ENCODE measurements at places on chromosomes 6 and 20.

DNA sequence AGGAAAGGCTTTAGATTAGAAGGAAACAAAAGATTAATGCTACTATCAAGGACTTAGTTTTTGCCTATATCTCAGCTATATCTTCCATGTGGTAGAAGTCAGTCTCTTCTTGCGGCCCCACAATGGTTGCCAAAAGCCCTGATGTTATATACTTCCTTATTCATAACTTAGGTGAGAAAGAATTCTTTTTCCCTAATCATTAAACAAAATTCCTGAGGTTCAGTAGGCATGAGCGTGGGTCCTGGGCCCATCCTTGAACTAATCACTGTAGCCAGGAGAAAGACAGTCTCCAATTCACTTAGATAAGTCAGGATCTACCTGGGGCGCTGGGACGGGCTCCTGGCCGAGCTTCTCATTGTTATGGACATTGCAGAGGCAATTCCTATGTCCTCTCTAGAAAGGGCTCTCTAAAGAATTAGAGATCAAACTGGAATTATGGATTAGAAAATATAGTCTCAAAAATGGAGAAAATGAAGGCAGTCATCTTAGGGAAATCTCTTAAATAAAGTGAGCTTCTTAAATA lies 134.3 kb downstream of the KIF6 start:
- no peak for DNase-seq

DNA sequence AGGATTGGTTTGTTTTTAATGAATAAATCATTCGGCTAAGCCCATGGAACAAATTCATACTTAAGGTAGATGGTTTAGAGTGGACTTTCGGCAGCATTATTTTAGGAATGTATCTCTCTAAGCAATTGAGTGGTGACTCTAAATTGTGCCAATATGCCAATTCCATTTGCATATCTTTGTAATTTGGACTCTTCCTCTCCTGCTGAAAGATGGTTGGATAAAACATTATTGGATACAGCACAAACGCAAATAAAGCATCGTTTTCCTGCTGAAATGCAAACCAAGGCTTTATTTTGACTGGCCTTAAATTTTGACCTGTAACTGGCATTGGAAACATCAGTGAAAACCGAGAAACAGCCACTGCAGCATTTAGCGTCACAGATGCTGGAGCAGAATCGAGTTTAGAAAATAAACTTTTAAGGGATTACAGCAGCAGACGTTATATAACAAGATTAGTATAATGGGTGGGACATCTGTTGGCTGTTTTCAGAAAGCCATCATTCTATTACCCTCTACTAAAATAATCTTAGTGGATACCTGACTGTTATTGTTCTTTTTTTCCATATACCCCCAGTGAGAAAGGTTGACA lies 726.0 kb downstream of the KIF16B start:
- no peak for DNase-seq

- no peak for DNase-seq
Observed at GRCh38 chr6:136696783-136697364, 95.4 kb downstream of the MAP3K5 start.

GRCh38 chr6:95660544-95660943 lies 83.2 kb downstream of the MANEA start:
- DNase-seq = no peak

DNA sequence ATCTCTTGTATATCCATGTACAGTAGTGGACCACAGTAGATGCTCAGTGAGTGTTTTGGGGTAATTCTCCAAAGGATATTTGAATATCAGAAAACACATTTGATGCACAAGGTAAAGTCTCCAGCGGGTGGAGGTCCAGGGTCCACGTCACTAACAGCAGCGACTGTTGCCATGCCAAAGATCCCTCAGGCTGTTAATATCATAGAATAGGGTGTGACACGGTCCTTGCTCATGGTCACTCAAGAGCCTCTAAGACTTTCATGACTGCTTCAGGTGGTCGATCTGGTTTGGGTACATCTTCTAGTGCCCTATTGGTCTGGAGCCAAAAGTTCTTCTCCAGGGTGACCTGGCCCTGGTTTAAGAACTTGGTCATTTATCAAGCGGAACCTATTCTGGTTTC lies 90.8 kb downstream of the OLIG3 start:
- DNase-seq = no peak

GRCh38 chr20:17107127-17107526 lies 119.7 kb upstream of the PCSK2 start:
- no peak for DNase-seq

- DNase-seq = no peak
Observed at GRCh38 chr6:143248359-143248758, 187.7 kb downstream of the AIG1 start.

GRCh38 chr6:105740946-105741645 lies 338.2 kb upstream of the PREP start:
- DNase-seq = no peak

DNA sequence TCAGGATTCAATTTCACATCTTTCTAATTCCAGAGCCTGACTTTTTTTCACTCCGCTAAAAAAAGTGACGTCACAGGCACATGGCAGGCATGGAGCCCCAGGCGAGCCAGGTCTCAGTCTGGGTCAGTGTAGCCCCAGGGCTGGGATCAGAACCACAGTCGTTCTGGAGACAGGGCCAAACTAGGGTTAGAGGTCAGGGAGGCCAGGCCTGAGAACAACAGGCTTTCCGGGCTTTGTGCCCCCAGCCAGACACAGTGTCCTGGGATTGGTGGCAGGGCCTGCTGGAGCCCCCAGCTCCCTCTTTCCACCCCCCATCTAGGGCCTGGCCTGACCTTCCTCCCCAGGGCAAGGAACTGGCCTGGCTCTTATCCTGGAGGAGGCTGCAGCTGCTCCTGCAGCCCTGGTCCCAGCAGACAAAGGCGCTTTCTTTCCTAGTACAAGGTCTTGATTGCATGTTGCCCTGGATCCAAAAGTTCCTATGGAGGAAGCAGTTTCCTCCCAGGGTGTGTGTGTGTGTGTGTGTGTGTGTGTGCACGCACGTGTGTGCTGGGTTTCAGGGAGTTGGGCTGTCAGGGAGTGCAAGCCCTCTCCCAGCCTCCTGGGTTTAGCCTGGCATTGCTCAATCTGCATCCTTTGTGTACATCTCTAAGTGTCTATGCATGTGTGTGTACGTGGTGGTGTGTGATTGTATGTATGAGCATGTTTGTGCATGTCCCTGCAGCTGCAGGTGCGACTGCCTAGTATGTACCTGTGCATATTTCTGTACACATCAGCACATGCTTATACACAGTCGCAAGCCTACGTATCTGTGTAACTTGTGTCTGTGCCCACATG lies 26.5 kb upstream of the EMILIN3 start:
- no peak for DNase-seq

- no peak for DNase-seq
Observed at GRCh38 chr6:170280689-170281045, 10.2 kb downstream of the DLL1 start.

GRCh38 chr6:140009286-140009685 lies 634.8 kb upstream of the CITED2 start:
- DNase-seq = no peak

DNA sequence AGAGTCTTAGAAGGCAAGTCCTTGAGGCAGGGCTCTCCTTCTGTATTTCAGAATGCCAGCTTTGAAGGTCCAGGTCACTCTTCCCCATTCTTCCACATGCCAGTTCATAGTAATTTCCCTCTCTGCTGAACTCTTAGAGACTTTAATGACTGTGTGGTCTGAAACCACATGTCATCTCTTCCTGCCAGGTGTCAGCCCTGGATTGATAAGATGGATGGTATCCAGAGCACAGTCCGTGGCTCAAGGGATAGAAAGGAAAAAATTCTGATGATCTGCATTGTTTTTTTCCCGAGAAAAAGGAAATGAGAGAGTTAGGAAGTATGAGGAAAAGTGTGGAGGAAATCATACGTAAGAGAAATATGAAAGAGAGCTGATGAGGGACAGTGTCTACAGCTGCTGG lies 250.9 kb downstream of the TPBG start:
- DNase-seq = no peak

- DNase-seq = no peak
Observed at GRCh38 chr6:113184291-113184690, 672.9 kb upstream of the MARCKS start.

- DNase-seq = no peak
Observed at GRCh38 chr6:137944793-137945498, 77.9 kb downstream of the TNFAIP3 start.

DNA sequence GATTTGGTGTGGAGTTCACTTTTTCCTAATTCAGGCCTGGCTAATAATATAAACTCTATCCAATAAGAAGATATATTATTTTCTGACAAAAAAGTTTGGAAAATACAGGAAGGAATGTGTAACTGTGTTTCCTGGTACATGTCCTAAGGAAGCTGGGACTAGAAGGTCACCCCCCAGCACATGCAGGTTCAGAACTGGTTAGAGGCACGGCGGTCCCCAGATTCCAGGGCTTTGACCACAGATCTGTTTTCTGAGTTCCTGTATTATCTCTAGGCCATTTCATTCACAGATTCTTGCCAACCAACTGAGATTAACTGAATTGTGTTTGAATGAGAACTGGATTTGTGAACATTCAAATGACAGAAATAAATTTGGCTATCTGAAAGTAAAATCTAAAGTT lies 94.5 kb downstream of the TULP4 start:
- DNase-seq = no peak

DNA sequence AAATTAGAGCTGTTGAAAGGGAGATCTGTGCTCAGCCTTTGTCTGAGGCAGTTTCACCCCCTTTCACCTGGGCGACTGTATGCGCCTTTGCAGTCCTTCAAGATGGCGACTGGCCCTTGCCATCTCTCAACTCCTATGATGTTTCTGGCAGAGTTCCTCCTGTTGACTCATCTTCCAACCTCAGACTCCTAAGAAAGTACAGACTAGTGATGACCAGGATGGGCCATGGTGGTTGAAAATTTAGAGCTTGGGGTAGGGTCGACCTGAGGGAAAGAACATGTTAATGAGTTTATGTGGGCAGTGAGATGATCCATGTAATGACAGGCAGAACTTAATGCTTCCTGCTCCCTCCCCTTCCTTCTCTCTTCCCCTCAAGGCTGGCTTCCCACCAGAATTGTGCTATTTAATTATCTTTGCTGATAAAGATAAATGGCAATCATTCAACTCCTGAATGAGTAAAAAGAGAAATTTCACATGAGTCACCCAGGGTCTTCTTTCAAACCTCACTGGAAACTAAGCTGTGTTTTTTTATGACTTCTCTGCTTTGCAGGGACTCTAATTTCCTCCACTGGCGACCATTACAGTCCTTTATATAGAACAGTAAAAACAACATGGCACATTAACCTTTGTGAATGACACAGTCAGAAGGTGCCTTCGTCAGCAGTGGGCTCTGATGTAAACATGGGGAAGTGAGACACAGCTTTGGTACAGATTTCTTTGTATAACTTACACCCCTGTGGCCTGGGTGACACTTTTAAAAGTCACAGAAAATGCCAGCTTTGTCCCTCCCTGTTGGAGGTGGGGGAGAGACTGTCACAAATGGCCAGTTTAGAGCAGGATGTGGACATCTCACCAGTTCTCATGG lies 103.5 kb downstream of the SCP2D1 start:
- DNase-seq = no peak

GRCh38 chr6:38723783-38724182 lies 8.7 kb downstream of the DNAH8 start:
- no peak for DNase-seq

DNA sequence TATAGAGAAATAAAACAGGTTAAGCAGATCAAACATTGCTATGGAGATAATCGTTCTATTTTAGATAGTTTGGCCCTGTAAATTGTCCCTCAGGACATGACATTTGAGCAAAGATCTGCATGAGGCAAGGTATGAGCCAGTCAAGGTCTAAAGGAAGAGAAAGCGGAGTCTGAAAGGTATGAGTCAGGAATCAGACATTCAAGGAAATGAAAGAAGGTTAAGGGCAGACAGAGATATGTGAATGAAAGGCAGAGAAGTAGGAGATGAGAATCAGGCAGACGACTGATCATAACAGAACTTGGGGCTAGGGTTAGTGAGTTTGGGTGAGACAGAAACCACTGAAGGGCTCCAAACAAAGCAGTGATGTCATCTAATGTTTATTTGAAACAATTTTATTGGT lies 775.8 kb downstream of the MAFB start:
- DNase-seq = no peak

DNA sequence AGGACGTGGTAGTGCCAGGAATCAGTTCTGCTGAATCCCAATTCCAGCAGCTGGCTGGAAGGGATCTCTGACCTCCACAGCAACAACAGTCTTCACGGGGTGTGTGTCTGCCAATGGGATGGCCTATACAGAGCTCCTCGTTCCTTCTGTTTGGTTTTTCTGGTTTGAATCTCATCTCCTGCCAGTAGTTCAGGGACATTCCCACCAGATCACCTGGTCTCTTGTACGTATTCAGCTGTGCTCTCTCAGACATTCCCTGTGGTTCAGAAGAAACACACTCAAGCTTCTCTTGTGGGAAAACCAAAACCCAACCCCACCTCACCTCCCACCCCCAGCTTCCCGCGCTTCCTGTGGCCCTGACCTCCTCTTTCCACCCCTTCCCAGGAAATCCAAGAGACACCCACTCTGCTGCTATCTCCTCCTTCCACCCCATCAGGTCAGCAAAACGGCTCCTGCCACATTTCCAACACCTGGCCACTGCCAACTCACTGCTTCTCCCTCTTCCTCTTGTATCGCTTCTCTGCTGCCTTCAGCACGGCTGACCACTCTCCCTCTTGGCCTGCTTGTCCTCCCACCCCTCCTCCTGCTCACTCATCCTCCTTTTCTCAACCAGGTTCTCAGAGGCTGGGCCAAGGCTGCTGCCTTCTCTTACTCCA lies 63.3 kb upstream of the PTGIS start:
- no peak for DNase-seq

DNA sequence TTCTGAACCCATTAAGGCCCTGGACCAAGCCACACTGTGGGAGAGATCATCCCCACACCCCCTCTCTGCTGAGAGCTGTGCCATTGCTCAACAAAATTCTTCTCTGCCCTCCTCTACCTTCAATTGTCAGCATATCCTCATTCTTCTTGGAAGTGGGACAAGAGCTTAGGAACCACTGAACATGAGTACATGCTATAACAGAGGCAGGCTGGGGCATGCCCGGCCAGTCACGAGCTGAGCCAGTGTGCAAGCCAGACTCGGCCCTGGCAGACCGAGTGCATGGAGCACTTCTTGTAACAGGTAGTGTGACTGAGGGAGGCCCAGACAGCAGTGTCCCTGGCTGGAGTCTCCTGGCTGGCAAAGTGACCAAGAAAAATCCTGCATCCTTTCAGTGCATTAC lies 149.2 kb downstream of the MOXD1 start:
- no peak for DNase-seq

DNA sequence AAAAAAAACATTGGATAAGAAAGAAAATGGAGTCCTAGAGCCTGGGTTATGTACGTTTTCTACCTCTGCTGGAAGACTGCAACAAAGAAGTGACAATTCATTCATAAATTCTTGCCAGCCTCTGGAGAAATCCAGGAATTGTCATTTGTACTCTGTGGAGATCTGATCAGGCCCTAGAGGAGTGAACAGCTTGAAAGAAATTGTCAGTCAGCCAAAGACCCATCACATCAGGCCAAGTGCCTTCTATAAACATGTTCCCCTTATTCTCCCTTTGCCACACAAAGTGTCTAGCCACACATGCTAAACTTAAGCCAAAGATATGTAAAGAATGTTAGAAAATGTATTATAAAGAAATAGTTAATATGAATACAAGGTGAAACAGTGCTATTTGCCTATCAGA lies 152.4 kb downstream of the ADAT2 start:
- DNase-seq = no peak

All from NCI-H526 treated with DMSO at 0.1 percent for 48 hours (cell line).